ENCODE measurements at places on chromosomes 12 and 14.

- no peak for DNase-seq
These were observed 192.1 kb downstream of the VRK1 start for GRCh38 chr14:96989306-96989705.

DNA sequence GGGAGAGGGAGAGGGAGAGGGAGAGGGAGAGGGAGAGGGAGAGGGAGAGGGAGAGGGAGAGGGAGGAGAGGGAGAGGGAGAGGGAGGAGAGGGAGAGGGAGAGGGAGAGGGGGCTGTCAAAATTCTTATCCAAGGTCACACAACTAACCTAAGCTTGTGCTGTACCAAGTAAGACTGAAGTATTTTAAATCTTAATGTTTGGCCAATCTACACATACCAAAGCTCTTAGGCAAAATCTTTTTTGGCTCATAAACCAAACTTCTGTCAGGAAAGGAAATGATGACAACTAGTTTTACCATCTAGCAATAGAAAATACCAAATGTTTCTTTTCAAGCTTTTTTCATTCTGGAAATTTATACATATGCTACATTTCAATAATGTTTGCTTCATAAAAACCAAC, 33.8 kb downstream of the CCDC38 start:
- no peak for DNase-seq

GRCh38 chr12:74527491-74527890, 10.1 kb upstream of the ATXN7L3B start:
- DNase-seq: no peak

- no peak for DNase-seq
These were observed 1080.3 kb downstream of the GALC start for GRCh38 chr14:86912709-86913108.

- DNase-seq: no peak
These were observed 16.5 kb downstream of the SPTLC2 start for GRCh38 chr14:77599889-77600288.

- no peak for DNase-seq
These were observed 63.9 kb downstream of the MYRFL start for GRCh38 chr12:69888901-69889300.

DNA sequence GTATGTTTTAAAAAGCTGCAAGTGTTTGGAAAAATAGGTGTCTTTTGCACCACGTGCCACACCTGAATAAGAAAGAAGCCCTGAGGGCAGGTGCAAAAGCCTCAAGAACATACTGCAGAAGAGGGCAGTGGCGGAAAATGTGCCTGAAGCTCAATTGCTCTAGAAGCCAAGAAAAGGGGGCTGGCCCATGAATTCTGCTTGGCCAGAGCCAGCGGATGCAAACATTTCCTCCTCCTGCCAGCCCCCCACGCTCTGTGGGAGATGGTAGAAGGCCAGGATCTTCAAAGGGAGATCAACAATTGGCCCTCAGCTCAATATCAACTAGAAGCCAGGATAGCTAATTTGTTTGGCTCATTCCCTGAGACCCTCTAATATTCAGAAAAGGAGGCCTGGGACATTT, 80.3 kb upstream of the TMEM132D start:
- DNase-seq: no peak

DNA sequence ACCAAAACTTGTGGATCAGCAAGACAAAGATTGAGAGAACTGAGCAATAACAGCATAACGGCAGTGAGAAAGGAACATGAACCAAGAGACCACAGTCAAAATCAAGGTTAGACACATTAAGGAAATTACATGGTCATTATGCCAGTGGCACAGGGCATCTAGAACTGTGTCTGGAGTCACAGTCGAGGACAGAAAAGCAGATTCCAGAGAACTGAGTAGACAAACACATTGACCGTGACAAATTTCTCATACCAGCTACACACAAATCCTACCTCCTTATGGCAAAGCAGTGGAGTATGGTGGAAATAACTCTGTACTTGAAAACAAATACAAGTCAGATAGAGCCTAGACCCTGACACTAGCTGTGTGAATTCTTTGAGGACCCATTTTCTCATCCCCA, 367.3 kb downstream of the DUSP6 start:
- DNase-seq: no peak

DNA sequence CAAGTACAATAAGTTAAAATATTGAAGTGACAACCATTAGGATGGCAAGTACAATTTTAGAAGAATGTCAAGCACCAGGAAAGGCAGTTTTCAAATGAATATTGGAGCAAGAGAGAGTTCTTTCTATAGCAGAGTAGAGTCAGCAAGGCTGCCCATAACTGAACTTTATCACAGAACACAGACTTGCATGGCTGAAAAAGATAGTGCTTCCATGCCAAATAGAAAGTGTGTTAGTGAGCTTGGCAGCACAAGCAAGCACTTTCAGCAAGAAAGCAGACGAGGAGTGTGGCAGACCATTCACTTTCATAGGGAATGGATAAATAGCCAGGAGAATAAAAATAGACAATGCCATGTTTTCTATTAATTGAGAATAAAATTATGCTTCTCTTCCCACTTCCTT, 647.0 kb upstream of the MGAT4C start:
- no peak for DNase-seq

GRCh38 chr14:86087377-86087776, 557.4 kb downstream of the FLRT2 start:
- no peak for DNase-seq

DNA sequence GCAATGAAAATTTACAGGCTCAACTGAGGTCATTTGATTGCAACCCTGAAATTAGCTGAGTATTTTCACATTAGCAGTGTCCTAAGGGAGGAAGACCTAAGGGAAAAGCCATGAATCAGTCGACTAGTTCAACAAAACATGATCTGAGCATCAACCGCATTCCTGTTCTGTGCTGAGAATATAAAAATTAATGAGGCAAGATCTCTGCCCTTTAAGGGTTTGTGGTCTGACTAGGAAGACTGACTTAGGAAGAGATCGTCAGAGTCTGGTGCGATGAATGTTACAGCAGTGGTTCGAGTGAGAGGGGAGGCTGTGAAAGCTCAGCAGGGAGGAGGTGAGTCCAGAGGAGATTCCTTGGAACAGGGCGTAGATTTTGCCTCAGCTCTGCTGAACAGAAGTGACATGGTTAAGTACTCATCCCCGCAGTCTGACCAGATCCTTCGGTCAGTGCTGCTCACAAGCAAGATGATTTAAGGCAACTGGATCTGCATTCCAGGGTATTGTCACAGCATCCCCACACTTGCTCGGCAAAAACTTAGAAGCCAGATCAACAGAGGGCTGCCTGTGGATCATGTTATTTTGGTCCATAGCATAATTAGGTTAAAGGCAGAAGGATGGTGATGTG, 49.6 kb downstream of the BMAL2 start:
- no peak for DNase-seq

- DNase-seq: no peak
These were observed 27.8 kb downstream of the KCNA5 start for GRCh38 chr12:5071496-5071895.

- DNase-seq: no peak
These were observed 25.1 kb downstream of the CDK17 start for GRCh38 chr12:96375170-96375569.

Data from NCI-H1694 treated with DMSO at 0.1 percent for 48 hours (cell line).